Effector memory CD8-positive, alpha-beta T cell (primary cell): ENCODE measurements at places on chromosomes 11 and 22.
A peak's percentile ranks its signal among the peaks of the same experiment; 100 is the strongest.

DNA sequence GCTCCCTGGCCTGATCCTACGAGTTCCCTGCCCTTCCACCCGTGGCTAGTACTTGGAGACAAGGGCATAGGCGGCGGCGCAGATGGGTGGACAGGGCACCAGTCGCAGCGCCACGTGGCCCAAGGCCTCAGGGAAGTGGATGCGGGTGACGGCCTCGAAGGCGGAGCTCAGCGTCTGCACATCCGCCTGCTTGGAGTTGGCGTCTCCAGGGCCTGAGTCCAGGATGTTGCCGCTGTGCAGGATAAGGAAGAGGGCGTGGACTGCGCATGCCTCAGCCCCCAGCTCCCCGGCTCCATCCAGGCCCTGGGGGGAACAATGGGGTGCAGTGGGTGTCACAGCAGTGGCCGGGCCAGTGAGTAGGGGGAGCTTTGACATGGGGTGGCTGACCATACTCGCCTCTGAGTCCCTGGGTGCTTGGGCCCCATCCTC, 6.6 kb downstream of the PITPNM1 start:
- no peaks in the 10 kb centered on the region for H3K27me3 ChIP-seq
- H3K4me1 ChIP-seq = peaks cover 21% of the 10 kb centered on the region
- H3K27ac ChIP-seq = no peak overlapping the region

GRCh38 chr11:45885921-45886721, 670 bp downstream of the MAPK8IP1 start:
- H3K4me3 ChIP-seq = peak overlapping the region; percentile 74
- H3K4me1 ChIP-seq = peaks cover 14% of the 10 kb centered on the region
- no peak overlapping the region for H3K27ac ChIP-seq
- H3K27me3 ChIP-seq = peaks cover 9% of the 10 kb centered on the region

DNA sequence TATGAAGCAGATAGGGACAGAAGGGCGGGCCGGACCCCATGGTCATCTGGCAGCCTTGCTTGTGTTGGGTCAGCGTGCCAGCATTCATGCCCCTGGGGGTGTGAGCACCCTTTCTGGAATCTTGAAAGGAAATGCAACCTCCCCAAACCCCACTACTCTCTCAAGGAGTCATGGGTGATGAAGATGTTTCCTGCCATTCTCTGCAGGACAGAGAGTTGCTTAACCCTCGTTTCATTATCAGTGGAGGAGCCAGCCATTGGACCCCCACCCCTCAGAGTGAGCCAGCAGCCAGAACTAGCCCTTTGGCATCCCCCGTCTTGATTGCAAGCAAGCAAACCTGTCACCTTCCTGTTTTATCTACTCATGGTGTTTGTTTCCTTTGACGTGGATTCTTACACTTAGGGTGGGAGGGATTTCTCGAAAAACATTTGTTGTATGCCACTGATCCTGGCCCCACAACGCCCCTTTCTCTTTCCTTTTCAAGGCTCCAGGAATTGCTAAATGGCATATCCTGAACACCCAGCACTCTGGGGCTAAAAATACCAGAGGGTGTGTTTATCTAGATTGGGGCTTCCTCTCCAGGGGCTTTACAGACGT, 258.3 kb downstream of the ETS1 start:
- peaks cover 64% of the 10 kb centered on the region for H3K4me1 ChIP-seq
- H3K27ac ChIP-seq = peak overlapping the region; percentile 97
- H3K27me3 ChIP-seq = no peaks in the 10 kb centered on the region
- peaks cover 12% of the 10 kb centered on the region for H3K36me3 ChIP-seq
- peak; percentile 30 for DNase-seq

GRCh38 chr11:11251394-11251970, 101.6 kb downstream of the CSNK2A3 start:
- H3K27me3 ChIP-seq = peaks cover 36% of the 10 kb centered on the region
- no peak overlapping the region for H3K4me3 ChIP-seq
- no peak overlapping the region for H3K27ac ChIP-seq
- no peak for DNase-seq
- peaks cover 3% of the 10 kb centered on the region for H3K36me3 ChIP-seq
- no peaks in the 10 kb centered on the region for H3K4me1 ChIP-seq

DNA sequence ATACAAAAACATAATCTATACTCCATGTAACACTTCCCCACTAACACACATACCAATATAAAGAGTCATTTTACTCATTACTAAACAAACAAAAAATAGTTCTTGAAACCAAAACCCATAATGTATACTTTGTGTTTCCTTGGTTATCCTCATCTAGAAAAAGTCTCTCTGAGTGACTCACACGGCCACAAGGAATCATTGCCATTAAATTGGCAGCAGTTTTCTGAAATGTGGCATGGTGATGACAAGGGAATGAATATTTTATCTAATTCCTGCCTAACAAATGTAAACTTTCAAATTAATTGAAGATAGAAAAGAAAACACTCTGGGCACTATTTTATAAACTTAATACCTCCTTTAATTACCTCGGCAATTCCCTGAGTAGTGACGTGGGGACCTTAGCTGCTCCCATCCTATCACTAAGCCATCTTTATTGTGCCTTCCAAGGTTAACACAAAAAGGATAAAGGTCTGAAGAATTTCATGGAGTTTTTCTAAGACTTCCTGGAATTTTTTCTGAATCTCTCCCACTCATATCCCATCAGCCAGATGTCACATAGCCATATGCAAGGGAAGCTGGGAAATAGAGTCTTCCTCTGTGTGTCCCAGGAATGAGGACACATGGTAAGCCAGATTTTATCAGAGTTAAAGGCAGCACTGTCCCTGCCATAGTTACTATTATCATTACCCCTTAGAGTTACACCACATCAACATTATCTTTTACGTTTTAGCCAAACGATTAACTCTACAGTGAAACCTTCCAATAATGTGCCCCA, 857.2 kb upstream of the TENM4 start:
- no peaks in the 10 kb centered on the region for H3K36me3 ChIP-seq
- no peaks in the 10 kb centered on the region for H3K27me3 ChIP-seq
- no peak overlapping the region for H3K27ac ChIP-seq

DNA sequence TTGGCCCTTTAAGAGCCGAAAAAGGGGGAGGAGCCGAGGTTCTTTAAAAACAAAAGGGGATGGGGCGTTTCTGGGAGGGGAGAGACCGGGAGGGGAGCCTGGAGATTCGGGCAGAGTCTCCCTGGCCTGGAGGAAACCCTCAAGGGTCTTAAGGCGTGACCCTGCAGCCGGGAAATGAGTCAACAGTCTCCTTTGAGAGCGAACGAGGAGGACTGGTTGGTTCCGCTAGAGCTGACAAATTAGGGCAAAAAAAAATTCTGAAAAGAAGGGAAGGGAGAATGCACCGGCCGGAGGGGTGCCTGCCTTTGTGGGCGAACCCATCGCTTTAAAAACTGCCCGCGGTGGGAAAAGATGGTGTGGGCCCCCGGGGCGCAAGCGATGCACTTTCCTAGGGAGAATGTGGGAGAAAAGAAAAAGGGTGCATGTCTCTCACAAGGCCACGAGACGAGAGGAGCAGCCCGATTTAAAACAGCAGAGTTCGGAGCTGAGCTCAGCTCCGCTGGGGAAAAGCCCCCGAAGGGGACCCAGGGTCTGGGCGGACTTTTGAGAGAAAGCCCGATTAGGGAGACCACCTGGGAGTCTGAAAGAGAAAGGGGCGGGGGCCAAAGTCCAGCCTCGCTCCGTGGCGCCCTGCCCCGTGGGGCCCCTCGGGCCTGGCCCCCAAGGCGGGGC, 874 bp downstream of the ZFTA start:
- H3K36me3 ChIP-seq = peaks cover 2% of the 10 kb centered on the region
- peaks cover 7% of the 10 kb centered on the region for H3K4me1 ChIP-seq
- no peak for DNase-seq
- H3K27ac ChIP-seq = peak overlapping the region; percentile 87
- H3K27me3 ChIP-seq = peaks cover 18% of the 10 kb centered on the region

DNA sequence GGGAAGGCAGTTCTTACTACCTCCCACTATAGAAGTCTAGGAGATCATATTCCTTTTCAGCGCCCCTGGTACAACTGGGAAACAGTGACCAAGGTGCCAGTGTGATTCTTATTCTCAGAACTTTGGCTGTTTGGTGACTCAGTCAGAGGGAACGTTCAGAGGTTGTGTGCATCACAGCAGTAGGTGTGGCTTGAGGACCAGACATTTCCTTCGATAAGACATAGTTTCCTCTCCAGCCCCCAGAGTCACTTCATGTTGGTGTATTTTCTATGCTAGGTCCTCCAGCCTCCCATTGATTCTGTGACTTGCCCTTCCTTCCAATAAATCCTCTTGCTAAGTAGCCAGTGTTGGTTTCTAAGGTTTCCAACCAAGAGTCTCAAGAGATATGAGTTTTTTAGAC, 171.9 kb upstream of the MPPED2 start:
- H3K36me3 ChIP-seq = no peaks in the 10 kb centered on the region
- no peak overlapping the region for H3K4me3 ChIP-seq
- DNase-seq = no peak
- no peaks in the 10 kb centered on the region for H3K27me3 ChIP-seq
- H3K27ac ChIP-seq = no peak overlapping the region
- no peaks in the 10 kb centered on the region for H3K4me1 ChIP-seq
